Stimulated activated CD4-positive, alpha-beta T cell treated with anti-CD3 and anti-CD28 coated beads, Interleukin-15, amount 100 ng/mL, for 1 hour (primary cell): ENCODE measurements at places on chromosomes 6 and 20.

DNA sequence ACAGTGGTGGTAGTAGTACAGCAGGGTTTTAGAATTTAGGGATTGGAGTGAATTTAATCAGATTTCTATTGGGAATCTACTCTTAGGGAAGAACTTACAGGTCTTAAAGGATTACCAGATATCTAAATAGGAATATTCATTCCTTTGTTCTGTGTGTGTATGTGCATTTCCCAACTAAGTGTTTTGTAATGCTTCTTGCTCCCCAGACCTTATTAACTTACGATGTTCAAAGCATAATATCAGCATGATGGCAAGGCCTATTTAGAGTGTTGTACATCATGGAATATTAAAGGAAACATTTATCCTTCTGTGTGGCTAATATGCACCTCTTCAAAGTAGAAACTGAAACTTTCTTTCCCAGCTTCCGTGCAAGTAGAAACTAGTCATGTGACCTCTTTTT lies 133.9 kb downstream of the EPM2A start:
- no peak for DNase-seq

- no peak for DNase-seq
These were observed 1.7 kb downstream of the UBE2V1 start for GRCh38 chr20:50111120-50111828.

DNA sequence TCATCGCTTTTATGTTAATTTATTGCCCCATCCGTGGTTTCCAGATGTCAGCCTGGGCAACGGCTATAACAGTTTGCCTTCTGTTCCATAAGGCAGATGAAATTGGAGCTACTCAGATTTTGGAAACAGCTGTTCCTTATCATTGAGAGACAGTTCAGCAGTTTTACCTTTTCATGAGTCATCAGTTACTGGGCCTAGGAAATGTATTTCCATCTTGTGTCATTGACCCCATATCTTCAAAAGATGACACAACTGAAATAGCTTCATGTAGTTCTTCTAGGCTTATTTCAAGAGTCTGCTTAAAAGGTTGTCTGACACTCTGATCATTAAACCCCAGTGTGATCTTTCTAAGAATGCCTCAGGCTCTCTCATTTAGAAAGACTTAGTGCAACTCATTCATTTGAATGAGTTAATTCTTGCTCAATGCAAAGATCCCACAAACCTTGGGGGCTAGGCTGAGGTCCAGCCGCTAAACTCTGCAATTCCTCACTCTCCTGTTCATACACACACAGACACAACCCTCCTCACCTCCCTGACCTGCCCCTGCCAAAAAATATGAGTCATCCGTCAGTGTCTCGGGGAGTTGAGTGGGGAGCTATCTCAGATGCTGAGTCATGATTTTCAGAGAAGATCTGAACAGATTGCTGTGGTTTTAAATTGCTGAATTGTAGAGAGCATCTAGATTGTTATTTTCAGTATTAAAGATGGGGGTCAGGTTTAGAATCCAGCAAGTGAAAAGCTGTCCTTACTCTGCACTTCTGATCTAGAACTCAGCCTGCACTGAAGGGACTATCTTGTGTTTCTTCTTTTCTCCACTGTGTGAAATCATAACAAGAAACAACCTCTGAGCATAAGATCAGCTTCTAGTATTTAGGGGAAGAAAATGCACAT lies 61.8 kb downstream of the RPP40 start:
- no peak for DNase-seq

- DNase-seq = no peak
These were observed 3.6 kb upstream of the HSPA12B start for GRCh38 chr20:3728876-3729275.

DNA sequence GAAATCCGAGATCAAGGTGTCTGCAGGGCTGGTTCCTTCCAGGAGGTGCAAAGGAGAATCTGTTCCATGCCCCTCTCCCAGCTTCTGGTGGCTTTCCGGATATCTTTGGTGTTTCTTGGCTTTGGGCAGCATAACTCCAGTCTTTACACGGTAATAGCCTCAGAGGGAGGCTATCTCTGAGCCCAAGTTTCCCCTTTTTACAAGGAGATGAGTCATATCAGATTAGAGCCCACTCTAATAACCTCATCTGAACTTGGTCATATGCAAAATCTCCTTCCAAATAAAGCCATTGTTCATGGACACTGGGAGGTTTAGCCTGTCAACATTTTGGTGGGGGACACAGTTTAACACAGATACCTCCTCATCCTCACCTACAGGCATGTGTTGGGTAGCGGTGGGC lies 213.7 kb downstream of the ATXN1 start:
- DNase-seq = no peak

DNA sequence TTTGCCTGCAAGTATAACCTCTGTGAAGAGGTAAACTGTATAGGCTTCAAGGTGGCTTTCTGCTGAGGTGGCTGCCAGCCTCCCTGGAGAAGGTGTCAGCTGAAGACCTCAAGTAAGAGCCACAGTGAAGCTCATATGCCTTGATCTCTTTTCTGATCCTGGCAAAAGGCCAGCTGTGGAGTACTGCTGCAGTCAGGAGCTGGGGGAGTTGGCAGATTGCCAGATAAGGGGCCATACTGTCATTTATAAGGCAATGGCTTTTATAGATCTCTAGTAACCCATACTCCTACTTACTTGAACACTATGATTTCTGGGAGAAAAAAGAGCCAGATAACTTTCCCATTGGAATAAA lies 8.8 kb upstream of the CEP85L start:
- DNase-seq = no peak

GRCh38 chr6:146770965-146771735 lies 172.4 kb downstream of the ADGB start:
- no peak for DNase-seq

DNA sequence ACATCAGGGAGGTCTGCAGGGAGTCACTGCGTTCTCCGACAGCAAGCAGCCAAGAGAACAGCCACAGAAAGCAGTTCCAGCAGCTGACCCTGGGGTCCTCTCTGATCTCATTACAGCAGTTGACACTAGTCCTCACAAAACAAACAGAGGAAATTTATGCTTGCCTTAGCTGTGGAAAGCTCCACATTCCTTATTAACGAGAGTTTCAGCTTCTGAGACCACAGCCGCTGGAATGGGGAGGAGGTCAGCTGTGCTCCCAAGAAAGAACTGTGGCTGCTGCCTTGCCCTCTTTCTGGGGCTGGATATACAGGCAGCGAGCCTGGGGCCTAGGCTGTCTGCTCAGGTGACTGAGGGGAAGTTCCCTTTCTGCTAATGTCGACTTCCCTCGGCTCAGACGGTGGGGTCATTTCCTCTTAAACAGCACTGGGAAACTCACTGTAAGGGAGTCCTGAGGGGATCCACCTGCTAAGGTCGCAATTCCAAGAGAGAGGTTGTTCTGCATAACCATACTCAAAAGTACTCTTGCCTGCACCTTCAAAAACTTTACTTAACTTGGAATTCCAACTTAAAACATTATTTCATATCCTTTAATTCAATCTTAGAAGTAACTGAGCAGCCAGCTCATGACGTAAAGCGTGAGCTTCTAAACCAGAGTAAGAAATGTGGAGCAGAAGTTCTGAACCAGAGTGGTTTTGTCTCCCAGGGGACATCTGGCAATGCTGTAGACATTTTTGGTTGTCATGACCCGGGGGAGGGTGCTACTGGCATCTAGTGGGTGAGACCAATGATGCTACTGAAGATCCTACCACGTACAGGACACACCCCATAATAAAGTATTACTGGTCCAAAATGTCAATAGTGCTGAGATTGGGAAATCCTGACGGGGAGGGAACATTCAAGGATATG lies 80.3 kb downstream of the BACH2 start:
- DNase-seq = no peak

DNA sequence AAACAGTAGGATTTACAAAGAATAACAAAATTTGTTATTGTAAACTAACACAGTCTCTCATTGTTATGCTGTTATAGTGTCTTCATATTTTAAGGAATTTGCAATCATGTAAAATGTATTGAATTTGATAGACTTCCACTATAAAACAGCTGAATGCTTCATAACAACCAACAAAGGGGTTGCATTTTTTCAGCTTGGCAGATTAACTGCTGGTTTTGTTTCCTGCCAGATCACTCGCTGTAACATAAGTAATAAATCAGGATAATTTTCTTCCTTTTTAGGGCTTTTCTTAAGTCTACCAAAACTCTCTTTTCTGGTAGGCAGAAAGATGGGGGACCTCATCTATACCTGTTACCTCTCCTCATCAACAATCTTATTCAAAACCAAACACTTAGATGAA lies 169.8 kb downstream of the SAMD5 start:
- no peak for DNase-seq

- DNase-seq = no peak
These were observed 18.0 kb upstream of the MAFB start for GRCh38 chr20:40706977-40707582.

DNA sequence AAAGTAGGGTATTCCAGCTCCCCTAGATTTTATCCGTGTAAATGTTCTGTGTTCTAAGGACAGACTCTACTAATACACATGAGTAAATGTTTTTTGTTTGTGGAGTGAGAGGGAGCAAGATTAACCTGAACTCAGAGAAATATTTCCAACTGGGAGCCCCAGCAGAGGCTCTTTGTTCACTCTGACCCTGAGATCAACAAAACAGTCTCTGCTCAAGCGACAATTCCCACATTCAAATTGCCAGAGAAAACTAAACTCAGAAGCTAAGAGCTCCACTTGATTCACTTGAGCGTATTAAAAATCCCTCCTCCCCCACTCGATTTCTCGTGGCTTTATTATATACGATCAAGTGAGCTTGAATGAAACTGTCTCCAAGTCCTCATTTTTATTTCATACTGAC lies 413.9 kb upstream of the JARID2 start:
- DNase-seq = no peak

GRCh38 chr6:82348130-82348529 lies 15.5 kb upstream of the TPBG start:
- DNase-seq = no peak

- no peak for DNase-seq
These were observed 72.0 kb downstream of the SYCP2 start for GRCh38 chr20:59861401-59861800.

DNA sequence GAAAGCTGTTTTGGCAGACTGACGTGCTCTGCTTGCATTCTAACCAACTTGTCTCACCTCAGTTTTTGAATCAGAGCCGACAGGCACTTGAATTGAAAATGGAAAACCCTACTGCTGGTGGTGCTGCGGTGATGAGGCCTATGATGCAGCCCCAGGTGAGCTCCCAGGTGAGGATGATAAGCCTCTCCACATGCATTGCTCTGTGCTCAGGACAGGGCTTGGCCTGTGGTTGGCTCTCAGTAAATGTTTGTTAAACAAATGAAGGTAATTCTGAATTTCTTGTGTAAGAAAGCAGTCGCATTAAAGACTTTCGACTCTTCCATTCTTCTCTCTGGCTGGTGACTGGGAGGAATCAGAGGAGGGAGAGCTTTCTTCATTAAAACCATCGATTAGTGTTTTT lies 136.3 kb downstream of the SULF2 start:
- DNase-seq = no peak

GRCh38 chr6:5093231-5094015 lies 8.3 kb downstream of the PPP1R3G start:
- no peak for DNase-seq

DNA sequence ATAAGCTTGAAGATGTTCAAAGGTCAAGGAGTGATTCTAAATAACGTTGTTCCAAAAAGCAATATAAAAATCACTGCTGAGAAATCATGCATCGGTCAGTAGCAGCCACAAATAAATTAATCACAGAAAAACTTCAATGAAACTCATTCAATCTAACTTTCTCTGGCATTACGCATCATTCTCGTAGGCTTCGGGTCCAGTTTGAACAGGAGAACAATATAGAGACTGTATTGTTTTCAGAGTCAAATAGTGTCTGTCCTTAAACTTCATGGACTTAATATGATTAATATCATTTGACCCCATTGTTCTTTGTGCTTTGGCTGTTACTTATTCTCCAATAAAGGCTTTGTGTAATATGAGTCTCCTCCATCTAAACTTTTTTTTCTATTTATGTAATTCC lies 200.4 kb downstream of the C6orf118 start:
- no peak for DNase-seq

GRCh38 chr6:150271501-150272263 lies 97.1 kb upstream of the IYD start:
- DNase-seq = no peak

DNA sequence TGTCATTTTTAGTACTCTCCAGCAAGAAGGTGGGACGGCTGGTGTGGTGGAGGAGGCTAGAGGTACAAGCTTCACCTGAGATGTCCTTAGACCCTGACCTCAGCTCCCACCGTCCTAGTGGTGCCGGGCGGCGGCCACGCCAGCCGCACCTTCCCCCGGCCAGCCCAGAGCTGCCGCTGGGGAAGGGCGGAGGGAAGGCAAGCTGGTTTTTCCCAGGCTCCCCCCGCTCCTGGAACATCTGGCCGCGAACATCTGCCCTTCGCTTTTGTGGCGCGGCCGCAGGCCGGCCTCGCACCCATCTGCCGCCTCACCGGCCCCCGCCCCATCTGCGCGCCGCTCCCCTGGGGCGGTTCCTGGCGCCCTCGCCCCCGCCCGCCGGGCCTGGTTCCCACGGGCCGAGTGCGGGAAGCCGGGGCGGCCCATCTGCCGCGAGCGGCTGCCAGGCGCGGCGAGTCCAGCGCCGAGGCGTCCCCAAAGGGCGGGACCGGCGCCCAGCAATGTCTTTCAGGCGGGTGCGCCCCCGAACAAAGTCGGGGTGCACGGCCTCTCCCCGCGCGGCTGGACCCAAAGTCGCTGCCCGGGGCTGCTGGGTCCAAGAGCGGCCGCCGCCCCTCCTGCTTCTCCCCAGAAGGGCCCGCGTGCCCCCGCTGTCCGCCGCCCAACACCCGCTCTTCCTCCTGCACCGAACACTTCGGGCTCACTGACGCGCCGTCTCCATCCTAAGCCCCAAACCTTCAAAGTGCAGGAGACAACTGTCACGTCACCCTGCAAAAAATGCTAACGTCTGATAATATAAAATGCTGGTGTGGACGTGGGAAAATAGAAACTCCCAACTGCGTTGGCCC lies 17.3 kb upstream of the ID1 start:
- no peak for DNase-seq

DNA sequence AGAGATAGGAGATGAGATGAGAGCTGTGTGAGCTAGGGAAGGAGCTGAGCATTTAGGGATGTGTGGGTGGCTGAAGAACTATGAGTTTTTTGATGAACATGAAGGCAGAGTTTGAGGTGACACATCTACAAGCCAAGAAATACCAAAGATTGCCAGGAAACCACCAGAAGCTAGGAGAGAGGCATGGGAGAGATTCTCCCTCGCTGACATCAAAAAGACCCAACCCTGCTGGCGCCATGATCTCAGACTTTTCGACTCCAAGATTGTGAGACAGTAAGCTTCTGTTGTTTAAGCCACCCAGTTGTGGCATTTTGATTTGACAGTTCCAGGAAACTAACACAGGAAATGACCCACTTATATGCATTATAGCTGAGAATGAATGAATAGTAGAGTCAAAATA lies 790.9 kb downstream of the TFAP2A start:
- DNase-seq = no peak

DNA sequence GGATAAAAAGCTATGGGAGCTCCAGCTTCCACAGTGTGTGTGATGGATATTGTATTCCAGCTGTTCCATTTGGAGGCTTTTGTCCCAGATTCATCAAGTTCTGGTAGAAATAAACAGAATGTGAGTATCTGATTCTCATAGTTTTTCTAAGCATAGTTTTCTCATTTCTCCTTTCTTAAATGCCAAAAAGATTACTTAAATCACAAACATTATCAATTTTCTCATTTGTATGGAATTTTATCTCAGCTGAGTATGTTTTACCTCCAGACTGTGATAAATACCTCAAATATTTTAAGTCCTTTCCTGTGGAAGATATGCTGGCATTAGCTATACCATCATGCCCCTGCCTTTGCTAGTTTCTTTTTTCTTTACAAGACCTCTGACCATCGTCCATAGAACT lies 767.3 kb downstream of the TFAP2A start:
- no peak for DNase-seq

GRCh38 chr6:11324453-11325015 lies 92.1 kb upstream of the NEDD9 start:
- DNase-seq = no peak
